ENCODE measurements at places on chromosomes 13 and 19. TPM values are rescaled to one million over a fixed set of nuclear protein-coding genes. Genes with fewer than 3 reads are reported as not detected.

DNA sequence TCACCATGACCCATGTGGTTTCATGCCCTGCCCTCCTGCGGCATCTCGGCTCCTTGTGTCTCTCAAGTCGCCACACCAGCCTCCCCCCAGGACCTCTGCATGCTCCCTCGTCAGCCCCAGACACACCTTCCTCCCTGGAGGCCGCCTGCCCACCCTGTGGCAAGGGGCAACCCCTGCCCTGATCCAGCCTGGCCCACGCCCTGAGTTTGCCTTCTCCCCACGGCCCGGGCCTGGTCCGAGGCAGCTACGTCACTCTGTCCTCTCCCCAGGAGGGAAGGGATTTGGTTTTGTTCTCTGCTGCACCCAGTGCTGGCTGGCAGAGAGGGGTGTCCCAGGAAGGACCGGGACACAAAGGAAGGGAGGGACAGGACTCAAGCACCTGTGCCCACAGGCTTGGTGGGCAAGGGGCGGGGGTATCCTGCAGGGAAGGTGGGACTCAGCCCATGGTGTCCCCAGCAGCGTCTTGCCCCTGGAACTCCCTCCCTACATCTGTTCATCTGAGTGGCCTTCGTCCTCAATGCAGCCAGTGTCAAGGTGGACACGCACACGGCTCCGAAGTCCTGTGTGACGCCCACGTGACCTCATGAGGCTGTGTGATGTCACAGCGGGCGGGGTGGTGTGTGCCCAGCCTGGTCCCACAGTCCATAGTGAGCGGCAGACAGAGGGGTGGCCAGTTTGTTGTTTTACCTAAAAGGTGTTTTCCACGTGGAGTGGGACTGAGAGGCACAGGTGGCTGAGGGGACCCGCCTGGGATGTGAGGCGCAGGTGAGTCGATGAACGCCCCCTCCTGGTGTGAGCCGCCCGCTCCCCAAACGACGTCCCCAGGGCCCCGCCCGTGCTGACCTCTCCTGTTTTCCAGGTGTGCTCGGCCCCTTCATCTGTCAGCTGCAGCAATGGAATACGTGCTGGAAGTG, at the start of gene TEX29:
TEX29 (plus strand) TSS at position 645 of the 914 bp plus-strand sequence; CDS start at position 894, 249 bp downstream.
- no peak for DNase-seq
- no peaks in the 10 kb centered on the region for H3K27me3 ChIP-seq
- H3K36me3 ChIP-seq = no peaks in the 10 kb centered on the region
- no peaks in the 10 kb centered on the region for H3K4me1 ChIP-seq

DNA sequence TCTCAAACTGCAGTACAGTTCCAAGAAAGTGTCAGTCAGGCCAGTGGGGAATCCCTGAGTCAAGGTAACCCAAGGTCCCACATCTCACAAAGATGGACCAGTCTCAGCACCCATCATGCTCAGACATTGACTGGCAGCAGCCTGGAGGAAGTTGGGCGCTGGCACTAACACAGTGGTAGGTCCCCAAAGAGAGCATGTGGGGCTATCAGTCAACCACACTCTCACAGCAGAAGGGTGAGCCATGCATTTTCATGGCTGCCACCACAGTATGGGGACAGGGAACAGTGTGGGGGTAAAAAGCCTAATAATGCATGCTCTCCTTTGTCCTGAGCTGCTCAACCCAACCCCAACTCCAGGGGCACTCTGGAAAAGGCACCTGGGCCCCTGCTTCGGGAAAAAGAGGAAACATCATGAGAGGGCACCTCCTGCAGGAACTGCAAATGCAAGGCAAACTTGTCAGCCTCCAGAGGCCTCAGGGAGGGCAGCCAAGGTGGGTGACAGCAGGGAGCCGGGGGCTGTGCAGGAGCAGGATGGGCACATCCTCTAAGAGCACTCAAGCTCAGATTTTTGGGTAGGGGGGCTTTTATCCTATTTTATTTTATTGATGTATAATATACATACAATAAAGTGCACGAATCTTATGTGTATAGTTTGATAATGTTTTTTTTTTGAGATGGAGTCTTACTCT, 9.5 kb upstream of the PLEKHF1 start:
- peaks cover 14% of the 10 kb centered on the region for H3K4me1 ChIP-seq
- no peak overlapping the region for H3K4me3 ChIP-seq
- no peak overlapping the region for H3K27ac ChIP-seq
- peaks cover 3% of the 10 kb centered on the region for H3K36me3 ChIP-seq

DNA sequence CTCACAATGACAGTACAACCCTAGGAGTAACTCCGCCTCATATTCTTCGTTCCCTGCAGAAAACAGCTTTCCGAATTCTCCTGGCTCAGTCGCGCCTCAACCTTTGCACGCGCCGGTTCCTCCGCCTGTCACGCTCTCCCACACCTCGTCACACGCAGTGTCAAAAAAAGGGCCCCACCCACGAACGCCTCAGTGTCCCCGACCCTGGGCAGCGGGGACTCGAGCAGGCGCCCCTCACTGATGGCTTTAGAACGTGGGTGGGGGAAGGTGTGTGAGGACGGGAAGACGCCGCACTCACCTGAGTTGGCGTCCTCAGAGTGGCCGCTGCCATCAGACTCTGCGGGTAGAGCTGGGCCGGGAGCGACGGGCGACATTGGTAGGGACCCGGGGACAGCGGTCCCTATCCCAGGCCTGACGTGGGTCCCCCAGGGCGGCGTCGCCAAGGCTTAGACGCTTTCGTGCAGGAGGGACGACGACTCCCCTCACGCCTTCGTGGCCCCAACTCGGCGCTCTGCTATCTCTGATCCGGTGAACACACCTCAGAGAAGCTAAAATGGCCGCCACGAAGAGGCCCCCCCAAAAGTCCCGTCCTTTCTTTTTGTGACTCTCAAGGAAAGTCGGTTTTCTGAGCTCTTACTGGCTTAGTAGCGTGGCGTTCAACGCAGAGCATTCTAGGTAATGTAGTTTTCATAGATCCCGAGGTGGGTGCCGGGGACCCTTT, at the start of gene ZNF154:
ZNF154 (minus strand) TSS at position 564 of the 721 bp plus-strand sequence; CDS start at position 331, 233 bp downstream.
- no peaks in the 10 kb centered on the region for H3K27me3 ChIP-seq
- peak within 1 kb of the TSS; percentile 91 for H3K4me3 ChIP-seq
- H3K36me3 ChIP-seq = peaks cover 58% of the 10 kb centered on the region
- H3K4me1 ChIP-seq = peaks cover 24% of the 10 kb centered on the region

DNA sequence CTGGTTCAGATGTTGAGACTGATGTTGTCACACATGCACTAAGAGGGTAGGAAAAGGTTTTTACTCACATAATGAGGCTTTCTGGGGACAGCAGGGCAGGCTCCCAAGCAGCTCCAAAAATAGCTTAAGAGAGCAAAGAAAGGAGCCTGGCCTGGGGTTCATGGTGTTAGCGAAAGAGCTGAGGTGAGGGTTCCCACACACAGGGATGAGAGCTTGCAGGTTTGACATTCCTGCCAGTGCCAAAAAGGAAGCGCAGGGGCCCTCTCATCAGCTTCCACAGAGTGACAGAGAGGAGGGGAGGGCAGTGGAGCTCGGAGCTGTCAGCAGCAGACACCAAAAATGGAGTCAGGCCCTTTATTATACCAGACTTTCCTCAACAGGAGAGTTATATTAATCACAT, 65.5 kb upstream of the FAM216B start:
- H3K27ac ChIP-seq = no peak overlapping the region
- no peaks in the 10 kb centered on the region for H3K36me3 ChIP-seq
- no peak for DNase-seq
- H3K4me3 ChIP-seq = no peak overlapping the region
- H3K27me3 ChIP-seq = peaks cover 17% of the 10 kb centered on the region
- H3K4me1 ChIP-seq = no peaks in the 10 kb centered on the region

ZNF667 gene
- total RNA-seq = 1.5 TPM
